SJCRH30 (cell line): ENCODE measurements at places on chromosomes 13 and 19. TPM values are rescaled to one million over a fixed set of nuclear protein-coding genes. Genes with fewer than 3 reads are reported as not detected.
A peak's percentile ranks its signal among the peaks of the same experiment; 100 is the strongest.

GRCh38 chr13:73837147-73837546 lies 297.1 kb downstream of the KLF12 start:
- no peak for DNase-seq

DNA sequence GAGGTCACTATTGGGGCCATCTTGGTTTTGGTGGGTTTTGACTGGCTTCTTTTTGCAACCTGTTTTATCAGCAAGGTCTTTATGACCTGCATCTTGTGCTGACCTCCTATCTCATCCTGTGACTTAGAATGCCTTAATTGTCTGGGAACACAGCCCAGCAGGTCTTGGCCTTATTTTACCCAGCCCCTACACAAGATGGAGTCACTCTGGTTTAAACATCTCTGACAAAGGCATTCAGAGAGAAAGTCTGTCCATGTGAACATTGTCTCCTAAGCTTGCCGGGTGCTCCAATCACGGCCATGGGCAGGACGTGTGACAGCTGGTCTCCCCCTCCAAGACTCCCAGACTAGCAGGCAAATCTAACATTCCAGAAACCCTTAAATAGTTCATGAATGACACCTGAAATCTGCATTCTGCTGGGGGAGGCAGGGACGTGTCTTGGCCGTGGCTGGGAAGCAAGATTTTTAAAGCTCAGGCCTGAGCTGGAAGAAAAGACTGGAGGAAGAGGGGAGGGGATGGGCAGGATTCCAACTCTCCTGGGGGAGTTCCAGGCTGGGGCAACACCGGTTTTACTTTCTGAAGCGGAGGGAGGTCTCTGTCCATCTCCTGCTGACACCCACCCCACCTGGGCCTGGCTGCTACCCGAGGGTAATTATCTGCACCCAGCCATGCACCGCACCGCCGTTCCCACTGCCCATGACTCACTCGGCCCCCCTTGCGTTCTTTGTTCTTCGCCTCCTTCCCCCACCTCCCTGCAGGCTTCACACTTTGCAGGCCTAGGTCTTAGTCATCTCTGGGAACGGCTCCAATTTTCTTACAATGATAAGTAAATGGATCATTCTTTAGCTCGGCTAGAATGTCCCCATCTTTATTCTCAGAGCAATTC lies 11.6 kb upstream of the OR1M1 start:
- DNase-seq, result peak; percentile 75

GRCh38 chr13:43264458-43264857 lies 241.1 kb downstream of the DNAJC15 start:
- no peak for DNase-seq

DNA sequence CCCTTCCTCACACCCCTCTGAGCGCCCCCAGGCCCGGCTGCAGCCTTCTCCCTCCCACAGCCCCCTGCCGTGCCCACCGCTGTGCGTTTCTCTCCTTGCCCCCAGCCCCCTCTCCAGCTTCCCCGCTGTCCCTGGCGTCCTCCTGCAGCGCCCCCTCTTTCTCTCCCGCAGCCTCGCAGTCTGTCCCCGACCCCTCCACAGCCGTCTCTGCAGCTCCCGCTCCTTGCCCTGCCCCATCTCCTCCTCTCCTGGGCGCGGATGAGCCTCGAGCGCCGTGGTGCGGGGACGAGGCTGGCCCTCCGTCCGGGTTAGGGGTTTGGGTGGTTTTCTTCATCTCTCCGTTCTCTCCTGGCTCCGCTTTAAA lies 1.1 kb downstream of the KMT5C start:
- peak; percentile 63 for DNase-seq

DNA sequence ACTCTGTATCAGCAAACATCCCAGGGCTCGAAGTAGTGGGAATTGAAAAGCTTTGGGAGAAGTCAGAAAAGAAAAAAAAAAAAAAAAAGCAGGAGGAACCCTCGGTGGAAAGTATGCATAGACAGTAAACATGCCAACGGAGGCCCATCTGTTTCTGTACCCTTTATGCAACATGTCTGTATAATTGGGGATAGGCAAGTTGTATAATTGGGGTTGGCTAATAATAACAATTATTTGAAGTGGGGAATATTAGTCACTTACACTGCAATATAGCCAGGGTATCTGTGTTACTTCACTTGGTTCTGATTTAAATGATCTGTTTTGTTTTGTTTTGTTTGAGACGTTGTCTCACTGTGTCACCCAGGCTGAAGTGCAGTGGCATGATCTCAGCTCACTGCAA lies 12.1 kb upstream of the IGFL4 start:
- DNase-seq, result no peak

GRCh38 chr13:51423766-51424165 lies 29.1 kb downstream of the INTS6 start:
- no peak for DNase-seq

GRCh38 chr13:100611678-100612492 lies 23.3 kb upstream of the GGACT start:
- no peak for DNase-seq

- no peak for DNase-seq
Observed at GRCh38 chr19:30309905-30310601, 62.1 kb upstream of the ZNF536 start.

GRCh38 chr19:47190167-47190727 lies 40.8 kb downstream of the BBC3 start:
- peak; percentile 89 for DNase-seq

- peak; percentile 99 for DNase-seq
Observed at GRCh38 chr19:56507446-56508289, at the start of gene ZNF471. TSS of gene ZNF471 (plus strand) at chr19:56507855. CDS start at chr19:56511572, 3,717 bp downstream.

DNA sequence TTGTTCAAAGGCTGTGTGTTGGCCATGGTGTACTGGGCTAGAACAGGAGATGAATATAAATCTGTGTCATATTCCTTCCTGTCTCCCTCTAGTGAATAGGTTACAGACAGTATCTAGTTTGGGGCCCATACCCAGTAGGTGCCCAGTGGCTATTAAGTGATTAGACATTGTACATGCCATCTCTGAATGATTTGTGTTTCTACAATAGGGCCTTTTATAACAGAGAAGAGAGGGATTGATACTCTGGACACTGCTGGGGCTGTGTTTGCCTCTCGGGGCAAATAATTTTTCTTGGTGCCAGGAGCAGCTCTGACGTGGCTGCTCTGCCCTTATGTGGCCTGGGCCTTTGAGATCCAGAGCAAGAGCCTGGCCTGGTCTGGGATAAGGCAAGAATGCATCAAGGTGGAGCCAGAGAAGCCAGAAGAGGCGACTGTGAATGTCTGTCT lies 403.1 kb downstream of the SPRY2 start:
- DNase-seq, result no peak

GRCh38 chr19:5123646-5124045 lies 154.7 kb downstream of the KDM4B start:
- no peak for DNase-seq

GRCh38 chr19:47095476-47096099 lies 18.0 kb downstream of the ZC3H4 start:
- DNase-seq, result no peak

- DNase-seq, result no peak
Observed at GRCh38 chr13:58960888-58961287, 1202.8 kb downstream of the DIAPH3 start.

DNA sequence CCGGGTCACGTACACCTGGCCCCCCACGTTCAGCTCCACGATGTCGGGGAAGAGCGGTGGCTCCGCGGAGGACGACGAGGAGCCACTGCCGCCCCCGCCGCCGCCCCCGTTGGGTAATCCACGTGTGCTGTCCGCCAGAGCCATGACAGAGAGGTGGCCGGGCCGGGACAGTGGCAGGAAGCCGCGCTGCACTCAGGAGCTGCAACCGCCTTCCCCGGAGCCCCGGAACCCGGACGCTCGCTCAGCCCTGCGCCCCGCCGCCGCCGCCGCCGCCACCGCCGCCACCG lies 257 bp downstream of the KCTD12 start:
- DNase-seq, result no peak

GRCh38 chr19:1000591-1001537 lies 645 bp downstream of the GRIN3B start:
- DNase-seq, result no peak

DNA sequence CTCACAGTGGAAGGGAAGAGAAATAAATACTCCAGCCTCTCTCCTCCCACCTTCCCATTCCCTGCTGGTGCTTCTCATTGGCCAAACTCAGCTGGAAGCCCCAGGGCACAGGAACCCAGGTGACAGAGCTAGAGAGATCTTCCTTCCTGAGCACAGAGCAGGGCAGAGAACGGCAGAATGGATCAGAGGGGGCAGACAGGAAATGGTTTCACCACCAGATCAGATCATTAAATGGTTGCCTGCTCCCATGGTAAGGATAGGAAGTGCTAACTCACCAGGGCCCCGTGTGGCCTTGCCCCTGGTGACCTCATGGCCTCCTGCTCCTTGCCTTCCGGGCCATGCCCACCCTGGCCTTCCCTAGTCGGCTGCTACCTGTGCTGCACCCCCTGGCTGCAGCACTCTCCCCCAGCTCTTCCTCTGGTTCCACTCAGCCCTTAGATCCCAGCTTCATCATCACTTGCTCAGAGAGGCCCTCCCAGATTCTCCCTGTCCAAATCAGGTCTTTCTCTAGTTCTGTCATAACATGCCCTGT lies 108.7 kb downstream of the DPF1 start:
- DNase-seq, result no peak

GRCh38 chr13:66087269-66087710 lies 1142.8 kb downstream of the PCDH9 start:
- DNase-seq, result no peak

DNA sequence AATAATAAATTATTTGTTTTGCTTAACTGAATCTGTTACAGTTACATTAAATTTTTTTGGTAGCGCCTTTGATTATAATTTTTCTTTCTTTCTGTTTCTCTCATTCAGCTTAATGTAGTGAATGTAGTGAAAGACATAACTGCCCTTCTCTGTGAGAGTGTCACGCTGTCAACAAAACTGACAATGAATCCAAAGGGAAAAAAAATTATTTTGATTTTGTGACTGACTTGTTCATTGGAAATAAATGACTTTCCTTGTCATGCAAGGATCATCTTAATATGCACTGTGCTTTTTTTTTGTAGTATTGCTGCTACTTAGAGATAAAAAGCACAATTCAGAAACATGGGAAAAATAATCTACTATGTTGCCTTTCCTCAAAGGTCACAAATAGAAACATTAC lies 1196.4 kb downstream of the PCDH17 start:
- DNase-seq, result no peak

DNA sequence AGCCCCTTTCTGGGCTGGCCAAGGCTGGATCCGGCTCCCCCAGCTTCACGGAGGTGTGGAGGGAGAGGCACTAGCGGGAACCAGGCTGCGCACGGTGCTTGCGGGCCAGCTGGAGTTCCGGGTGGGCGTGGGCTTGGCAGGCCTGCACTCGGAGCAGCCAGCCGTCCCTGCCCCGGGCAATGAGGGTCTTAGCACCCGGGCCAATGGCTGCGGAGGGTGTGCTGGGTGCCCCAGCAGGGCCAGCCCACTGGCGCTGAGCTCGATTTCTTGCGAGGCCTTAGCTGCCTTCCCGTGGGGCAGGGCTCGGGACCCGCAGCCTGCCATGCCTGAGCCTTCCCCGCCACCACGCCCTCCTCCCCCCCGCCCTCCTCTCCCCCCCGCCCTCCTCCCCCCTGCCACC lies 2.6 kb upstream of the ZNF559 start:
- no peak for DNase-seq

DNA sequence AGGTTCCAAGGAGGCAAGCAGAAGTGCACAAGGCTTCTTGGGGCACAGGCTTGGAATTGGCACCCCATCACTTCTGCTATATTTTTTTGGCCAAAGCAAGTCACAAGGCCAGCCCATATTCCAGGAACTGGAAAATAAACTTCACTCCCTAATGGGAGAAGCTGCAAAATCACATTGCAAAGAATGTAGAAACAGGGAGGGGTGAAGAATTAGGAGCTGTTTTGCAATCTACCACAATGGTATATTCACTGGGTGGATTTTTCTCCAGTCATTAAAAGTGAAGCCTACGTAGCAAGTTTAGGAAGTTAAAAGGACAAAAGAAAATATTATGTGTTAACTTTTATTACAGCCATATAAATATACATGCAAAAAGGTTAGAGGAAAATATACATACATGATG lies 464.8 kb downstream of the COG6 start:
- no peak for DNase-seq

DNA sequence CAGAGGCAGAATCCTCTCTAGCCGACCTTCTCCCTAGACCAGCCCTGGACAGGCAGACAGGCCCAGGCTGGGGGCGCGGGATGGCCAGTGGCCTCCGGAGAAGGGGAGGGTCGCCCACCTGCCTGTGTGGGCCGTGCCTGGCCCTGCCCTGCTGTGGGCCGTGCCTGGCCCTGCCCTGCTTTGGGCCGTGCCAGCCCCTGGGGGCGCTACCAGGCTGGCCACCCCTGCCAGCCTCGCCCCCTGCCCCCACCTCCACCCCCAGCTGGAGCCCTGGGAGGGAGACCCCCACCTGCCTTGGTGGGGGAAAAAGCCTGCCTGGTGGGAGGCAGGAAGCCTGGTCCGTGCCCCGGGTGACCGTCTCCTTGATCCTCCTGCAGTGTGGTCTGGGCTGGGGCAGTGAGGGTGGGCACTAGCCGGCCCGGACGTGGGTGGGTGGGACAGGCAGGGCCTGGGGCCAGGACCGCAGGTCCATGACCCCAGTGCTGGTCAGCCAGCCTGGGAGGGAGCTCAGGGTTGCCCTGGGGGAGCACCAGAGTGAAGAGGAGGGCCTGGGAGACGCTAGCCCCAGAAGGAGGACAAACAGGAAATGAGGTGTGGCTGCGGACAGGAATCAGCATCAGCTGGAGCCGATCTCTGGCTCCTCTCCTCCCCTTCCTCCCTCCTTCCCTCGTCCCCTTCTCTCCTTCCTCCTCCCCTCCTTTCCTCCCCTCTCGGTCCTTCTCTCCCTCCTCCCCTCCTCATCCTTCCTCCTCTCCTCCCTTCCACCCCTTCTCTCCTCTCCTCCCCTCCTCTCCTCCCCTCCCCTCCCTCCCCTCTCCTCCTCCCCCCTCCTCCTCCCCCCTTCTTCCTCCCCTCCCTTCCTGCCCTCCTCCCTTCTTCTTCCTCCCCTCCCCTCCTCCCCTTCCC lies 5.1 kb upstream of the MKNK2 start:
- DNase-seq, result no peak

The R3HDM4 gene
- 18.3 and 19.8 TPM in 2 replicates for total RNA-seq

The SELENOV gene
- 0.15 and 0.32 TPM in 2 replicates for total RNA-seq

The GIPC3 gene
- 0.03 and 0.06 TPM in 2 replicates for total RNA-seq

The CEACAM20 gene
- total RNA-seq, result not detected in 2 replicates

The GNA15 gene
- 0.13 and 0.59 TPM in 2 replicates for total RNA-seq

The KLK10 gene
- not detected in 2 replicates for total RNA-seq

The KEAP1 gene
- total RNA-seq, result 45.3 and 50.5 TPM in 2 replicates

The IL12RB1 gene
- not detected in 2 replicates for total RNA-seq
